ENCODE measurements at places on chromosomes 12 and 14.
A peak's percentile ranks its signal among the peaks of the same experiment; 100 is the strongest.

- no peak for DNase-seq
These were observed 97.2 kb upstream of the KRAS start for GRCh38 chr12:25347716-25348592.

GRCh38 chr12:6607751-6608591 is 792 bp upstream of the CHD4 start:
- DNase-seq: no peak

GRCh38 chr12:32400866-32401265 is 1.5 kb downstream of the FGD4 start:
- no peak for DNase-seq

DNA sequence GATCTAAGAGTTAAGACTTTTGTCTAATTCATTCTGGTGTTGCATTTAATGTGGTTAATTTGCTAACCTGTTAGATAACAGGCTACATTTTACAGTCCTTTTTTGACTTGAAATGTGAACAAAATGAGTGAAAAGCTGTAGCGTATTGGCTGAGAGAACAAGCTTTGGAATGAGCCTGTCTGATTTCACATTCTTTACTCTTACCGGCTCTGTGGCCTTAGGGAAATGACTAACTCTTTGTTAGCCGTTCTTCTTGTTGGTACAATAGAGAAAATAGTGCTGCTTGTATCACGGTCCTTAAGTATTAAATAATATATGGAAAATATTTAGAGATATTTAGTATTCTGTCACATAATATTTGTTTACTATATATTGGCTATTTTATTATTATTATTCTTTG is 1.9 kb downstream of the MNAT1 start:
- DNase-seq: no peak

DNA sequence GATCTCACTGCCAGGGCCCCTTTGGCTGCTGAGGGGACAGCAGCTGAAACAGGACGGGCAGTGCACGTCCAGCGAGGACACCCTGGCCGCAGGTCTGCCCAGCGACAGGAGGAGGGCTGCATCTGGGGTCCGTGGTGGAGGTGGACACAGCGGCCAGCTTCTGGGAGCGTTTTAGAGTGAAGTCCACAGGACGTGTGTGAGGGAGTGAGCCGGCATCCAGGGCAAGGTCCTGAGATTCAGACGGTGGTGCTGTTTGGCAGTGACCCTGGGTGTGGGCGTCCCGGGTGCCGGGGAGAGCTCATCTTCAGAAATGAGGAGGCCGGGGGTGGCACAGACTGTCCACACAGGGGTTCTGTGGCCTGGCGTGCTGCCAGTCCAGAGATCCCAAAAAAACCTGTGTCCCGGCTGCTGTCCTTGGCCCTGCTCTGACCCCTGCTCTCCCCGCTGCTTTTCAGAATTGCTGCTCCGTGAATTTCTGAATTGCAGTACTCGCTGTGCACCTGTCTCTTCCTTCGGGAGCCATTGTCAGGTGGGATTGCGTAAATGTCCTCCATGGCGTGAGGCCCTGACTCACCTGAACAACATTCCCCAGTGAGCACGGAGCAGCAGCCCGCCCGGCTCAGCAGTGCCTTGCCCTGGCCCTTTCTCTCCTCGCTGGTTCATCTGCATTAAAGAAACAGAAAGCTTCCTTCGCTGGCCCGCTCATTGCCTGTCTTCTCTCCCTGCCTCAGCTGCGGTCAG is 183.5 kb upstream of the C14orf180 start:
- DNase-seq: no peak

DNA sequence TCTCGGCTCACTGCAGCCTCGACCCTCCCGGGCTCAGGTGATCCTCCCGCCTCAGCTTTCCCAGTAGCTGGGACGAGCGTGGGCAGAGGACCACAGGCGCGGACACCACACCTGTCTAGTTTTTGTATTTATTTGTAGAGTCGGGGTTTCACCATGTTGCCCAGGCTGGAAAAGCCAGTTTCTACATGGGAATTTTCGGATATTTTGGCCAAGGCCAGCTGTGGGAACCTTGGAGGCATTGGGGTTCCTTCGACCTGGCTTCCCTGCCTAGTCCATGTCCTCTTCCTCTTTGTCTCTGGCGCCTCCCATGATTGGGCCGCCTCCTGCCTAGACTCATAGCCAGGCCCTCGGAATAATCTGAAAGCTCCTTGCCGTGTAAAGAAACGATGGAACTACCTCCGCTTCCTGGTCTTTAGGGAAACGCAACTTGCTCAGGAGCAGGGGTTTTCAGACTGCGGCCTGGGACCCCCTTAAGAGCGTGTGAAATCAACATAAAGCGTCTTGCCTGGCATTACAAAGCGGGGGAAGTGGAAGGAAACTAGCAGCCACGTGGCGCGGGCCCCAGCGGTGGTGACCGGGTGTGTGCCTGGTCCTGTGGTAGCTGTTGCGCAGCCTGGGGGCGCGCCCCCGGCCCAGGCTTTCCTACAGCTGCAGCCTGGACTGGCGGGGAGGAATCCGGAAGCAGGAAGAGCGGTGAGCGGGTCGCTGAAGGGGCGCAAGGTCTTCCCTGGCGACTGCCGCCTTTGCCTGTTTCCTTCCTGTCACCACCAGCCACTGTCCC is 1.4 kb upstream of the HSP90AA1 start:
- DNase-seq: no peak

- DNase-seq: no peak
These were observed 4.7 kb upstream of the ITGB7 start for GRCh38 chr12:53211476-53212381.

DNA sequence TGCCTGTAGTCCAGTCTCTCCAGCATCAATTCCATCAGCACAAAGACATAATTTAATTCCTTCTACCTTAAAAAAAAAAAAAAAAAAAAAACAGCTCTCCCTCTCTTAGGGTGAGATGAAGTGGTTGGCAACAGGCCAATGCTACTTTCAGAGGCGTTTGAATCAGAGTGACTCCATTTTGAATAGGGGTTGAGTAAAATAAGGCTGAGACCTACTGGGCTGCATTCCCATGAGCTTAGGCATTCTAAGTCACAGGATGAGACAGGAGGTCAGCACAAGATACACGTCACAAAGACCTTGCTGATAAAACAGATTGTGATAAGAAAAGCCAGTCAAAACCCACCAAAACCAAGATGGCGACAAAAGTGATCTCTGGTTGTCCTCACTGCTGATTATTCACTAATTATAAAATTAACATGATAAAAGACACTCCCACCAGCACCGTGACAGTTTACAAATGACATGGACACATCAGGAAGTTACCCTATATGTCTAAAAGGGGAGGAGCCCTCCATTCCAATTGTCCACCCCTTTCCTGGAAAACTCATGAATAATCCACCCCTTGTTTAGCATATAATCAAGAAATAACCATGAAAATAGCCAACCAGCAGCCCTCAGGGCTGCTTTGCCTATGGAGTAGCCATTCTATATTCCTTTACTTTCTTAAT is 6.9 kb upstream of the TCL1B start:
- DNase-seq: no peak

- no peak for DNase-seq
These were observed 50.5 kb upstream of the PWP1 start for GRCh38 chr12:107635139-107635538.

- no peak for DNase-seq
These were observed 6.0 kb upstream of the IFT81 start for GRCh38 chr12:110117956-110118685.

- DNase-seq: no peak
These were observed 96.2 kb downstream of the PTPRB start for GRCh38 chr12:70540996-70541395.

- DNase-seq: no peak
These were observed 18.1 kb downstream of the CLMN start for GRCh38 chr14:95301527-95302187.

- DNase-seq: peak; percentile 19
These were observed 1.1 kb upstream of the ACTR6 start for GRCh38 chr12:100199347-100200149.

DNA sequence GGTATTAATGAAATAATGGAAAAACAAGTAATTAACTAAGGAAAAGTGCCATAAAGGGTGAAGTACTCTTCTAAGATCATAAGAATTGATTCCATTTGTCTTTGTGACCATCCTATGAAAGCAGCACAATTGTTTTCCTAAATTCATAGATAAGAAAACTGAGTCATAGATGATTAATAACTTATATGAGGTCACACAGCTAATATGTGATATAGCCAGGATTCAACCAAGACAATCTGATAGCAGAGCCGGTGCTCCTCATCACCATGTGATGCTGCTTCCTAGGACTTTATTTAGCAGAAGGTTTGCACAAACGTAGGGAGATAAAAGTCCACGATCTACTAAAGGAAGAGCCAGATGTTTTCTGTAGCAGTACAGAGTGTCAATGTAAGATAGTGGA is 181.5 kb upstream of the SYT1 start:
- DNase-seq: no peak

DNA sequence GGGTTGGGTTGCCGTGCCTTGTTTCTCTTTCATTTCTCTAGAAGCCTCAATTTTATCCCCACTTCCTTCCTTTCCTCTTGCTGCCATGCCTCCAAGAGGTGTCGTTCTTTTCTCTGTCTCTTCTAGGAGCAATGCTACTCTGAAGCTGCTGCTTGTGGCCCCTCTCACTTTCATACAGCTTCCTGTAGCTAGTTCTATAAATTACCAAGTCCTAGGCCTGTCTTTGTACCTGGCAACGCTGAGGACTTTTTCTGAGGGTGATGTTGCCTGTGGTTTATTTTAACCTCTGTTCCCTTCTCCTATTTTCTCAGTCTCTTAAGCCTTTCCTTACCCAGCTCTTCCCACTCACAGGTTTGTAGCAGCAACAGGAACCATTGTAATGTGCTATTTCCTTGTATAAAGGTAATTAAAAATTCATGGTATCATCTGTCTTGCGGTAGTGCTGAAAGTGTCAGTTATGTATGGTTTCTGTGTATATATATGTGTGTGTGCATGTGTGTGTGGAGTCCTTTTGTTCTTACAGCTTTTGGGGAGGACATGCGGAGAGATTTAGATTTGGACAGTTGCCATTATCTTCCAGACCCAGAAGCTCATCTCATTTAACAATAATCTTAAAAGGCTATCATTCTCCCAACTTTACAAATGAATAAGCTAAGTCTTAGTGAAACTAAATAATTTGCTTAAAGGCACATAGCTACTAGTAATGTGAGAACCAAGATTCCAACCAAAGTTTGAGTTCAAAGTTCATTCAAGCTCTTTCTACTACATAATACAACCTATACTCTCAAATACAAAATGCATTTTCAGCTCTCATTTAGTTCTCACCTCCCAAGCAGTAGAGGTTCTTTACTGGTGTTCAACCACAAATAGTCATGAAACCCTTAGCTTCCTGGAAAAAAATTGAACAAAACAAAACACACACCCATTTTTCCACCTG is 43.8 kb downstream of the DDHD1 start:
- DNase-seq: no peak

DNA sequence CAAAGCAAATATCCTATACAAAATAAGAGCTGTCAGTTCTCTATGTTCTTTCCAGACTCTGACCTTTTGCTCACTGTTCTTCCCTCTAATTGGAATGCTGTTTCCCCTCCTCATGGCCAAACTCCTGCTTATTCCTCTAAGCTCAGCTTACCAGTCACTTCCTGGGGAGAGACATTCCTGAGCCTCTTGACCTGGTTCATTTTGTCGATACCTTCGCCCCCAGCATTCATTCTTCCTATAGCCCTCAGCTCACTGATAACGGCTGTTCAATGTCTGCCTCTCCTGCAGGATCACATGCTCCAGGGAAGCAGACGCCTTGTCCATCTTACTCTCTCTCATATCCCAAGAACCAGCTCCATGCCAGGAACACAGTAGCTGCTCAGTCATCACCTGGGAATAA is 431.0 kb downstream of the MED13L start:
- no peak for DNase-seq

Measured in stimulated activated CD4-positive, alpha-beta T cell treated with anti-CD3 and anti-CD28 coated beads, Interleukin-1b, Interleukin-23, amount 100 ng/mL, for 1 hour (primary cell).